Osteocyte (in vitro differentiated cells): ENCODE measurements at places on chromosomes 1 and 21. TPM values are rescaled to one million over a fixed set of nuclear protein-coding genes. Genes with fewer than 3 reads are reported as not detected.

IL19 gene
- total RNA-seq, result not detected in 2 replicates

CFAP141 gene
- total RNA-seq, result not detected in 2 replicates

WNT9A gene
- total RNA-seq, result 4.8 and 4.9 TPM in 2 replicates

- peaks cover 34% of the 10 kb centered on the region for H3K27me3 ChIP-seq
- DNase-seq, result no peak
- H3K27ac ChIP-seq, result no peak overlapping the region
- H3K4me3 ChIP-seq, result no peak overlapping the region
- H3K36me3 ChIP-seq, result no peaks in the 10 kb centered on the region
These were observed 3.7 kb downstream of the OPRD1 start for GRCh38 chr1:28815533-28816185.

- no peak overlapping the region for H3K4me3 ChIP-seq
- H3K4me1 ChIP-seq, result peaks cover 8% of the 10 kb centered on the region
- no peaks in the 10 kb centered on the region for H3K27me3 ChIP-seq
- no peak overlapping the region for H3K27ac ChIP-seq
- DNase-seq, result no peak
- peaks cover 48% of the 10 kb centered on the region for H3K36me3 ChIP-seq
These were observed 34.8 kb downstream of the RPAP2 start for GRCh38 chr1:92333668-92334067.
